ENCODE measurements at places on chromosomes 5 and 9. TPM values are rescaled to one million over a fixed set of nuclear protein-coding genes. Genes with fewer than 3 reads are reported as not detected.

ANKRD31 gene
- 0.32 TPM for total RNA-seq

NTRK2 gene
- total RNA-seq, result 25.9 TPM

DNA sequence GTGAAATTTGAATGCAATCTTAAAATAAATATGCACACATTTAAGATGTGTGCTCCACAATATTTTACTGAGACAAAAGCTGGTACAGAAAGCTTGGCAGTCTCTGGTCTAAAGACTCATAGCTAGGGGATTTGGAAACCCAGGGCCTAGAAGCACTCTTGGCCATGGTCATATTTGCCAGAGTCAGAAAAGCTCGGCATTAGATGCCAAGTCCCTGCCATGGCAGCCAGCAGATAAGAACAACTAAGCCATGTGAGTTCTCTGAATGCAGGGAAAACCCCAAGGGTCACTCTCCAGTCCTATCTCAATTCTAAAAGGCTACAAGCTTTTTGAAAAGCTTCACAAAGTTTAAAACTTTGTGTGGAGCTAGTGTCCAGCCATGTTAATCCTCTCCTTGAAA lies 119.5 kb downstream of the FAM114A2 start:
- no peak for DNase-seq

- DNase-seq, result no peak
These were observed 69.7 kb downstream of the SH3GL2 start for GRCh38 chr9:17648516-17648915.

DNA sequence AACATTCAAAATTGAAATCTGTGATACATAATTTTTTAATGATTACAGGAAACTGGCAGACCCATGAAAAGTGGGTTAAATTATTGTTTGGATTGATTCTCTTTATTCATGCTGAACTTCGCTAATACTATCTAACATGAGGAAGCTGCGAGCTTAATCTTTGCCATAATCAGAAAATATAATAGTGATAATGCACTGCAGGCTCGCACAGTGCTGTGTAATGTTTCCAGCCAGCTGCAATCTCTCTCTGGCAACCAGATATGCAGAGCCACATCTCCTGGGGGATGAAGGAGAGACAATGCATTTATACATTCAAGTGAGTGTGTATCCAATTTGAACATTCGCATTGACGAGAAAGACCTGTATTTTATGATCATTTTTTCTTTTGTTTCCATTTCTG lies 669.7 kb upstream of the RGMB start:
- no peak for DNase-seq

All from breast epithelium (tissue), 4 donors.